ENCODE measurements at places on chromosomes 1 and 21.

GRCh38 chr1:52679048-52679447 lies 19.1 kb downstream of the COA7 start:
- no peak for DNase-seq

GRCh38 chr1:31663622-31664452 lies 19.2 kb upstream of the PEF1 start:
- DNase-seq, result peak; percentile 49

DNA sequence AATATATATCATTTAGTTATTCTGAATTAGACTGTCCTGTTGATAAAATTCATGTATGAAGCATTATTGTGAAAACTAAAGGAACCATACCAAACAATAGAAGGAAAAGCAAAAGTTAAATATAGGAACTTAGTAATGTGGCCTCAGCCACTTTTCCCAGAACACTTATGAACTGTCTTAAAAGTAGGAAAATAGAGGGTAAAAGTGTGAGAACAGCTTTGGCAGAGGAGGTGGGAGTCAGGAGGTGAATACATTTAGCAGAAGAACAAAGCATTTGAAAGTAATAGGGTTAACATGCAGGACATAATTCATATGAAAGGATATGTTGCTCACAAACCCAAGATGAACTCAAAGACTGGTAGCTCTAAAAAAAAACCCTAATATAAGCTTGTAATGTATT lies 121.9 kb downstream of the KCNT2 start:
- no peak for DNase-seq

DNA sequence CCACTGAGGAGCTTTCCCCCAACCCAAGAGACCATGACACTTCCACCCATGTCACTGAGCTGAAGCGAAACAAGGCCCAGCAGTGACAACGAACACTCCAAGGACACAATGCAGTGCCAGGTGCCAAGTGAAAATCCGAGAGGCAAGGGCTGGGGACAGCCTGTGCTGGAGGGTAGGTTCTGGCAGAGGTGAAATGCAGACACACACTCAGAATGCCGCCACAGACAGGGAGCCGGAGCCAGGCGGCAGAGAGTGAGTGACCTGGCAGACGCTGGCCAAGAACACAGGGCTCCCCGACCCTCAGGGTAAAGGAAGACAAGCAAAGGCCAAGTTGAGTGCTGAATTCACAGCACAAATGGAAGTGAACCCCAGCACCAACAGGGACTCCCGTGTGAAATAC lies 78.9 kb downstream of the CD46 start:
- no peak for DNase-seq

- no peak for DNase-seq
Measured at GRCh38 chr1:182658055-182658454, 26.3 kb downstream of the RGS8 start.

- peak; percentile 87 for DNase-seq
Measured at GRCh38 chr1:30743584-30744059, 14.0 kb downstream of the LAPTM5 start.

DNA sequence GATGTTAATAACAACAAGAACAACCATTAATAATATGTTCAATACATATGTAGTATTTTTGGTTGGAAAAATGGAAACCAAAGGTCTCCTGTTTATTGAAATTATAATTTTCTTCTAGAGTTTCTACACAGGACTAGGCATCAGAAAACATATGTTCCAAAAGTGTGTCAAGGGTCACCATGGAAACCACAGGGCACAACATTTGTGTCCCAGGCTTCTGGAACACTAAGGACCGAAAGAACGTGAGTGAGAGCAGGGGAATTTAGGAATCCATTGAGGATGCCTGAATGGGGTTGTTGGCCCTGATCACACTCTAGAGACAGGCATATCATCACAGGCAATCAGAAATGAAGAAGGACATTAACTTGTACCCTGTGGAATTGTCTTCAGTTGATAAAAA lies 7.5 kb upstream of the CDC14A start:
- no peak for DNase-seq

GRCh38 chr21:36203603-36203889 lies 46.9 kb downstream of the DOP1B start:
- no peak for DNase-seq

- DNase-seq, result no peak
Measured at GRCh38 chr1:21264898-21265297, 25.4 kb downstream of the ECE1 start.

GRCh38 chr1:92273039-92273438 lies 25.7 kb downstream of the GLMN start:
- DNase-seq, result no peak

DNA sequence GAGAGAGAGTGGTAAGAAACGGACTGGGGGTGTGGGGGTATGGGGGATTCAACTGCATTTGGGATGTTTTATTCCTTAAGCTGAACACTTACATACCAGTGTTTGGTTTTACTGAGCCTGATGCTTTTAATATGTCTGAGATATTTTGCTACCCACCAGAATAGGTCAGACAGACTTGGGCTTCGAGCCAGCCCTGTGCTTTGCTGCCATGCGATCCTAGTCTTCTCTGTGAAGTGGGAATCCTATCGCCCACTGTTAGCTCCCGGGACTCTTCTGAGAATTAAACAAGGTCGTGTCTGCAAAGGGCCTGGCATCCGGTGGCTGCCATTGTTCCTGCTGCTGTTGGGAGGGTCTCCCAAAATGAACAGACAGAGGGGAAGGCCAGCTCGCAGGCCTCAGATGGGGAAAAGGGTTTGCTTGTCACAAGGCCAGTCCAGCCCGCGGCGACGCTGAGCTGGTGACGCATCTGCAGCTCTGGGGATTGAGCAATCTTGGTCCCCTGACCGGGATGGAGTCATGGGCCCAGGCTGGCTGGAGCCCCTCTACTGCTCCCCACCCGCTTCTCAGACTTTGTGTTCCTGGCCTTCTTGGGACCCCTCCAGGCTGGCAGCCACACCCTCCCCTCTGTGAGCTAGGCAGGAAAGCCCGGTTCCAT lies 26.9 kb upstream of the ECE1 start:
- no peak for DNase-seq

DNA sequence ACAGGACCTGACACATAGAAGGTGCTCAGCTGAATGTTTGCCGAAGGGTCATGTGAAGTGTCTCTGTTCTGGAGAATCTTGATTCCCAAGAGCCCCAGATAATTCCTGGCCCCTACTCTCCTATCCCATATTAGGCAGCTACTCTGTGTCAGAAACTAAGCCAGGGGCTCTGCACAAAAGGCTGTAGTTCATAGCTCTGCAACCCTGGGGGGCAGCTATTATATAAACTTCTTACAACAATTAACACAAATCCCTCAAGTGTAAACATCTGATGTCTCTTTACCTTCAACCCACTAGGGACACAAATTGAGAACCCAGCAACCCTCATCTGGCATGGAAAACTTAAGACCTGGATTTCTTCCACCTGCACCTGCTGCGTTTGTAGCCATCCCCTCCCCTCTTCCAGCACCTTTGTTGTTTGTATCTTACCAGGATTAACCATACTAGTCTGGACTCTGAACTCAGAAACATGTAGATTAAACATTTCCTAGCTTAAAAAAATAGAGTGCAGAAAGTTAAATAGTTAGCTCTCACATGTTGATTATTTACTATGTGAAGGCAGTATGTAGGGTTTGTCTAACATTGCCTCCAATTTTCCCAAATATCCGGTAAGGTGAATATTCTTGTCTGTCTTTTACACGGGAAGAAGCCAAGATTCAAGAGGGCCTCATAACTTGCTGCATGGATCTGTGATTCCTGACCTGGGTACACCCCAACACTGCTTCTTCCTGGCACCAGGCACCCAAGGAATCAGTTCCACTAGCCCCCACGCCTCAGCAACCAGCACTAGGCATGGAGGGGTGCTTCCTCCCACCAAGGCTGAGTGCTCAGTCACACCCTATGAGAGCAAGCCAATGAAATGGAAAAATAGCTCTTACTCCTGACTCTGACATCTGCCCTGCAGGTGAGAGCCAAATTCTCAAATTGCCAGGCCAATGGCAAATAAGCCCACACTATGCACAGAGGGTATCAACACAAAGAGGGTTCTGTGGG lies 220.7 kb upstream of the HOOK1 start:
- no peak for DNase-seq

DNA sequence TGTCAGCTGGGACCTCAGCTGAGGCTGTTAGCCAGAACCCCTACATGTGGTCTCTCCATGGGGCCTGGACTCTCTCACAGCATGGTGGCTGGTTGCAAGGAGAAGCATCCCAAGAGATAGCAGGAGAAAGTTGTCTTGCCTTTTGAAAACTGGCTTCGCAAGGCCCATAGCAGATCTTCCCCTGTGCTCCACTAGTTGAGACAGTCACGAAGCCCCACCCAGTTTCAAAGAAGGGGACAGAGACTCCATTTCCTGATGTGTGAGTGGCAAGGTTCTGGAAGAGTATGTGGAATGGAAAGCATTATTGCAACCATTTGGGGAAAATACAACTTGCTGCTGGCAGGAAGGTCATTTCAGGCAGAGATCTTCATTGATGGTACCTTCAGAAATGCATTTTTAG lies 7.5 kb upstream of the CSRP1 start:
- no peak for DNase-seq

- DNase-seq, result no peak
Measured at GRCh38 chr1:1754051-1754815, 24.0 kb downstream of the NADK start.

- DNase-seq, result no peak
Measured at GRCh38 chr1:201838381-201838780, 9.4 kb downstream of the IPO9 start.

DNA sequence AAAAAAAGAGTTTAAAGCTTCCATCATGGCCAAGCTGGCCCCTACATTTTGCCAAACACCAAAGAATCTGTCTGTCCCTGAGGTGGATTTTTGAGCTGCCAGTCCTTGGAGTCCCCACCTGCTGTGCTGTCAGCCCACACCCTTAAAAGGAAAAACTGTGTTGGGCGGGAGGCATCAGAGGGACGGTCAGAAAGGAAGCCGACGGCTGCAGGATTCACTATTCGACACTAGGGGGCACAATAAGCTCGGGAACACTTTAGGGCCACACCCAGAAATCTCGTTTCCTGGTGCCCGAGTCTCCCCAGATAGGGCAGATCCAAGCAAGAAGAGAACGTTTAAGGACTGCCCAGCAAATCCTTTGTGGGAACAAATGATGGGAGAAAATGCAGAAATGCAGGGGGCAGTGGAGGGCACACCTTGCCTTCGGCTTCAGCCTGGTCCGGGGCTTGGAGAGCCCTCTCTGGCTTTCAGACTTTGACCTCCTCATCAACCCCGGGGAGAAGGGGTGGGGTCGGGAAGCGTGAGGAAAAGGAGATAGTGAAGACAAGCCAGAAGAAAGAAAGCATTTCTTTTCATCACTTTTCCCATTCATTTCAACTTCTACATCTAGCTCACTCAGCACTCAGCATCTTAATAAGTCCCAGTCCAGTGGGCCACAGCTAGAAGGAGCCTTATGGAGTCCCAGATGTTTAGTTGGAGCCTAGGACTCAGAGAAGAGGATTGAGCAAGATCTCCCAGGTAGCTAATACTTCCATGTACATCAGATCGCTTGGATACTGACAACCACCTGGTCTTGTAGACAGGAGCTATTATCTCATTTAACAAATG lies 5.0 kb upstream of the CTTNBP2NL start:
- peak; percentile 85 for DNase-seq

DNA sequence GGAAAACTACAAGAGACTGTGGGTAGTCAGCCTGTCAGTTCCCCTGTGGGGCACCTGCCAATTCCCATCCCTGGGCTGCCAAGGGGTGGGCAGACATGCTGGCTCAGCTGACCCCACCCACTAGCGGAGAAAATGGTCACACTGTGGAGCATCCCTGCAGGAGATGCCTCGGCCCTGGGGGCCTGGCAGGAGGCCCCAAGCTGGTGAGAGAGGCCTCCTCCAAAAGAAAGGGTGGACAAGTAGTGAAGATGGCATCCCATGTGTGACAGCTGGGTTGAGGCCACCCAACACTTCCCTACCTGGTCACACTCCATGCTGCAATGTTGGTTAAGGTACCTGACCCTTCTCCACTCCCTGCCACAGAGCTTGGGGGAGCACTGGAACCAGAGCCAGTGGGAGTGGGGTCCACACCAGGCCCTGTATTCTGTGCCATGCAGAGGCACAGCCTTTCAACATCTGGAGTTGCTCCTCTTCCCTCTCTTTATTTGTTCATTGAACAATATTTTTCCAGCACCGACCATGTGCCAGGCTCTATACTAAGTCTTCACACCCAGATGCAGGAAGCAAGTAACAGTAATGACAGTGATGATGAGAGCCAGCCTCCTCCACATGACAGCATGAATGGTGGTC lies 59.5 kb downstream of the KLHDC7A start:
- DNase-seq, result no peak

Data from CD4-positive, alpha-beta T cell treated with Interleukin-4 for 1 hour (primary cell).